ENCODE measurements at places on chromosomes 5 and 9. TPM values are rescaled to one million over a fixed set of nuclear protein-coding genes. Genes with fewer than 3 reads are reported as not detected.

GRCh38 chr5:35458824-35459207 is 158.8 kb upstream of the SPEF2 start:
- DNase-seq, result no peak

- no peak for DNase-seq
Observed at GRCh38 chr5:83031381-83031780, 45.8 kb downstream of the TMEM167A start.

- DNase-seq, result peak; percentile 75
Observed at GRCh38 chr5:175444060-175444904, at the start of gene DRD1. Gene DRD1 (minus strand): TSS chr5:175444182. CDS start chr5:175443099, 1,083 bp downstream.

GRCh38 chr5:175494264-175495183 is 16.2 kb downstream of the SFXN1 start:
- DNase-seq, result no peak

GRCh38 chr9:4375424-4376200 is 75.7 kb upstream of the GLIS3 start:
- DNase-seq, result no peak

GRCh38 chr9:93246111-93246510 is 62.2 kb downstream of the WNK2 start:
- no peak for DNase-seq

- DNase-seq, result no peak
Observed at GRCh38 chr5:115184770-115185169, 15.1 kb upstream of the TRIM36 start.

DNA sequence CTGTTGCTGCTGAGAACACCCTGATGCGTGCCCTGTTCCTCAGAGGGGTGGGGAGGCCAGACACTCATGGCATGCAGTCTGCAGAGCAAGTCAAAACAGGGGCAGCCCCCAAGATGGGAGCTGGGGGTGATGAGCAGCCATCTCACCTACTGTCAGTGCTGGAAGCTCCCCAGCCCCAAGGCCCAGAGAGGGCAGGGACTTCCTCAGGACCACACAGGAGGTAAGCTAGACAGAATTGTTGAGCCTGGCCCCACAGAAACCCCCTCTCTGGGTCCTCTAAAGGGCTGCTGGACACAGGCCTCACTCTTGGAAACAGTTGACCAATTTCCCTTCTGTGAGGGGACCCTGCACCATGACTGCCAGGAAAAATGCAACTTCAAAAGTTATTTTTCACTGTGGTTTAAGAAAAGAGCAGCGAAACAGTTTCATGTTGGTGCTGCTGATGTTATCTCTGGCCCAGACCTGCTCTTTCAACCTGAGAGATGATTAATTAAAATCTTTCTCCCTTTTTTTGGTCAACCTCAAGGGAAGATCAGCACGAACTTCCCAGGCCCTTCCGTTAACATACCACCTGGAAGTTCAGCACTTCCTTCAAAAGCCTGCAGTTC is 9.6 kb downstream of the CSF2 start:
- DNase-seq, result peak; percentile 55

DNA sequence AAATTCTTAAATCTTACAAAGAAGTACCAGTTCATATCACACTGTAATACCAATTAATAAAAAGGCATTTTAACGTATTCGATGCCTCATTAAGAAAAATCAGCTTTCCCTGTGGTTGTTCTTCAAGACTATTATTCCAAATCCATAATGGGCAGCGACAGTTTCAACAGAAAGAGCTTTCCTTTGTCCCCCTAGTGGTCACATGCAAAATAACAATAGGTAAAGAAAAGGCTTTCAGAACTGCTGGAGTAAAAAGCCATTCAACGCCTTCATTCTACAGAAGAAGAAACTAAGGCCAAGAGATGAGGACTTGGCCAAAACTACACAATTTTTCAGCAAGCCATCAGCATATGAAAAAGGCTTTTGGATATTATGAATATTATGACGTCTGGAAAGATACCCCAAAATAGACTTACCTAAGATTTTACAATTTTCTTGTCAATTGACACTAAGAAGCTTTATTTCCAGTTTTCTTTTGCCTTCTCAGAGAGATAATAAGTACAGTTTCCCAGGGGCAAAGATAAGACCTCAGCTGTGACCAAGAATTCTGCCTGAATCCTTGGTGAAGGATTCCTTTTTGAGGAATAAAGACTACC is 6.7 kb upstream of the CDH6 start:
- DNase-seq, result no peak

GRCh38 chr5:73822989-73823339 is 197.0 kb downstream of the ARHGEF28 start:
- DNase-seq, result no peak

DNA sequence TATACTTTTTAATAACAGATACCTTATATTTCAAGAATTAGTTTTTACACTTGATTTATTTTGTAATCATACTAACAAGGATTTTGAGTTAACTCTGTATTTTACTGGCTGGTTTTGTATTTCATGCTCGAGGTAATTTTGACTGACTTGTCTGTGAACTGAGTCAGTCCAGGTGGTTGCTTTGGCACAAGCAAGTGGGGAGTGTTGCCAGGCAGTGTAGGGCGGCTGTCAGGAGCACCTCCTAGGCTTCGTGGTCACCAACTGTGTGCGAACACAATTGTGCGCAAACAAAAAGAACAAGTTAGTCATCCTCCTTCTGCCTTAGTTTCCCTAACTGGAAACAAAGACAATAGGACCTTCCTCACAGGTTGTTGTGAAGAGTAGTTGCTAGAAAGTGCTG is 286.3 kb downstream of the ADGRV1 start:
- no peak for DNase-seq

GRCh38 chr9:37413311-37413710 is 9.2 kb upstream of the GRHPR start:
- DNase-seq, result no peak

The SLC4A9 gene
- total RNA-seq, result 0.07 TPM

DNA sequence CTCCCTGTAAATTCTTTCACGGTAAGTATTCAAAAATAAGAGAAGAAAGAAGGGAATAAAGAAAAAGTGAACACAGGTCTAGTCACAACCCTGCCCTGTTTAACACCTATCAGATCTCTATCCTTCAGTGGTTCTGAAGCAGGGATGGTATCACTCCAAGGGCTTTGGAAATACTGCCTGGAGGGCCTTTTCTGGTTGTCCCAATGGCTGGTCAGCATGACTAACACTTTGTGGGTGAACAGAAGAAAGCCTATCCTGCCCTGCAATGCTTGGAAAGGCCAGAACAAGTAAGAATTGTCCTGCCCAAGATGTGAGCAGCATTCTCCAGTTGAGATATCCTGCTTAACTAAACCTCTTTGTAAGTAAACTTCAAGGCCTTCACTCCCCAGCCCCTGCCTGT is 124.9 kb downstream of the TMEM167A start:
- no peak for DNase-seq

DNA sequence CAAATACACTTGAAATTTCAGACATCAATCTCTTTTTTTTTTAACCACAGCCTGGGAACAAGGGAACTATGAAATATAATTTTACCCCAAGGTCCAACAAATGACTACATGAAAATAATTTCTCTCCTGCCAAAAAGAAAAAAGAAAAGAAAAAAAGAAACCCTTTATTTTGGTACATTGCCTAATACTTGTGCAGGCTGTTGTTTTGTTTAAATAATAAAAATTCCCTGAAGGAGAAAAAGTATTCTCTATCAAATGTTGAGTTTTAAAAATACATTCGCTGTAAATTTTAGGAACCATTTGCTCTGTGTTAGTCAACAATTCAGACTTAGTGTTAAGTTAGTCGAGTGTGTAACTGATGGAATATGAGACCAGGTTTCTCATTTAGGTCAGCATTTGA is 155.4 kb downstream of the PRDM6 start:
- DNase-seq, result no peak

DNA sequence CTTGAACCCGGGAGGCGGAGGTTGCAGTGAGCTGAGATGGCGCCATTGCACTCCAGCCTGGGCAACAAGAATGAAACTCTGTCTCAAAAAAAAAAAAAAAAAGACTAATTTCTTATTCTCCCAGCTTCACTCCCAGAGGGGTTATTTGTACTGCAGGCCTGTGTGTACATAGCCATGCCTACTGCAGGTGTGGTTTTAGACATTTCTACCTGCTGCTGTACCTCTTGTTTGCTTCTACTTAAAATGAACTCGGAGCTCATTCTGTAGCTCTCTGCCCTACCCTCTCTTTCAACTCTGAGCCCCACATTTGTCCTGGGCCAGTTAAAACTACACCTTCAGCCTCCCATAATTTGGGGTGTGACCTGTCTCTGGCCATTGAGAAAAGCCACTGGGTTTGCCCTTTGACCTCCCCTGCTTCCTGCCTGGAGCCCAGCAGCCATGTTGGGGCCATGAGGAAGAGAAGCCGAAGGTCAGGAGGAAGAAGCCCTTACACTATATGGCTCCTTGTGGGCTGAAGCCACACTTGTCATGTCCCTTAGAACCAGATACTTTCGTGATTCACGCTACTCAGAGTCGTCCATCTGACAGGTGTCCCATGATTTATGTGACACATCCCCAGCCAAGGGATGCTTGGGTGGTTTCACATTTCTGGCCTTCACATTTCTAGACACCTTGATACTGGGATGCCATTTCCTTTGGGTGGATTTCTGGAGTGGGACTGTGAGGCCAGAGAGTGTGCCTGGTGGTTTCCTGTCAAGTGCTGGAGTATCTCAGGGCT is 9.4 kb upstream of the CARD19 start:
- no peak for DNase-seq

GRCh38 chr5:73095564-73096238 is 24.7 kb upstream of the TMEM171 start:
- DNase-seq, result no peak

The ANKRD18A gene
- 6.0 TPM for total RNA-seq

- no peak for DNase-seq
Observed at GRCh38 chr5:150263801-150264621, 25.6 kb downstream of the CAMK2A start.

- no peak for DNase-seq
Observed at GRCh38 chr5:21783074-21783679, 1070.0 kb downstream of the CDH12 start.

The TRIM7 gene
- total RNA-seq, result 2.9 TPM

- DNase-seq, result no peak
Observed at GRCh38 chr5:127311349-127311748, 20.8 kb downstream of the MEGF10 start.

DNA sequence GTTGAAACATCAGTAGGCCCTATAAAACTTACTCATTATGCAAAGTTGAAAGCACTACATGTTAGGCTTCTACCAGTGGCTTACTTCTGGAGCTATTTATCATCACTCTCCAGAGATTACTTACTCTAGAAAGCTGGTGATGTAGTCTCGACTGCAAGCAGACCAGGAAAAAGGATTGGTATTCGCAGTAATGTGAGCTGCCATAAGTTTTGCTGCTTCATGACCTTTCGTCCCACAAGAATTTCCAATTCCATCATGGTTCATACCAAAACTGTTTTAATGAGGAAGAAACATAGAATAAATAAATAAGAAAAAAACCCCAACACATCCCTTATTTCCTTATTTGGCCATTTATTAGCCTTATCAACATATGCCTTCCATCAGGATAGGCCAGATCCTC is 181.9 kb downstream of the ADAMTS6 start:
- DNase-seq, result no peak

DNA sequence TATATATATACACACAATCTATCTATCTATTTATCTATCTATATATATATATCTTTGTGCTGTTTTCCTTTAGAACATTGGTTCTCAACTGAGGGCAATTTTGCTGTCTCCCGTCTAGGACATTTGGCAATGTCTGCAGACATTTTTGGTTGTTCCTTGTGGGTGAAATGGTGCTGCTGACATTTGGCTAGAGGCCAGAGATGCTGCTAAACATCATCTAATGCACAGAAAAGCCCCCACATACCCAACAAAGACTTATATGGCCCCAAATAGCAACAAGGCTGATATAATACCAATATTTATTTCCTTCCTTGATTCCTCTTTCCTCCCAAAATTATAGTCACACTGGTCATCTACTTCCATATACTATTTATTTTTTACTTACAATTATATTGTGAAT is 197.5 kb downstream of the TRPM3 start:
- DNase-seq, result no peak

Data from activated T-cell treated with anti-CD3 and anti-CD28 coated beads, Interleukin-2, amount 50 U/mL, for 72 hours (primary cell).